ENCODE measurements at places on chromosomes 2 and 18.

- no peak for DNase-seq
Observed at GRCh38 chr2:37091873-37092272, 7.6 kb downstream of the GPATCH11 start.

- DNase-seq: no peak
Observed at GRCh38 chr2:204948822-204949221, 403.5 kb downstream of the PARD3B start.

GRCh38 chr18:70429847-70430500, 141.1 kb downstream of the SOCS6 start:
- DNase-seq: no peak

DNA sequence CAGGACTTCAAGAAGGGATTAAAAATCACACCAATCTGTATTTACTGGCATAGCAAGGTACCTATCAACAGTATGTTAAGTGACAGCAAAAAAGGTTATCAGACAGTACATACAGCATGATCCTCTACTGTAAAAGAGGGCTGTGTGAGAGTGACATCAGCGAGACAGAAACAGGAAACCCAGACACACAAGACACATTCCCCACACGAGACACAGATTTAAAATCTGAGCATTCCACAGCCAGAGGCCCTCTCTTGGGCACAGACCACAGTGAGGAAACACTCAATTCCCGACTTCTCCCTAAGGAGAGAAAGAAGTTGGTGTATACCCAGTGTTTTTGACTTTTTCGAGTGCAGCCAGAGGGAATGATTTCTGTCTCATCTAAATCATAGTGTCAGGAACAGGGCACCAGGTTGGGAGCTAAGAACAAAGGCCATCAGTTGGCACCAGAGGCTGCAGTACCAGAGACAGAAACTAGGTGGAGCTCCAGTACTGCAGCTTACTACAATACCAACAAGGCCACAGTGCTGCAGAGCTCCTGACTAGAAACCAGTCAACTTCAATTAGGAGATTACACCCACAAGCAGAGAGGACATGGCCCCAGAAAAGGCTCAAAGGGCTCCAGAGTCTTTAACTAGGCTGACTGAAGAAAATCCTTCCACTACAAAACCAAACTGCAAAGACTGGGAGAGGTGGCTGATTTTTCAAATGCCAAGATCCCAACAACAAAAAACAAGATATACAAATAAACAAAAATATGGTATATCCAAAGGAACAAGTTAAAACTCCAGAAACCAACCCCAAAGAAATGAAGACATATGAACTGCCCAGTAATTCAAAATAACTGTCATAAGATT, 41.0 kb downstream of the UNC50 start:
- DNase-seq: peak; percentile 87

GRCh38 chr2:176569574-176569973, 300.3 kb downstream of the MTX2 start:
- no peak for DNase-seq

- DNase-seq: no peak
Observed at GRCh38 chr18:21056545-21056944, 55.1 kb downstream of the ROCK1 start.

GRCh38 chr2:164903204-164903603, 52.1 kb downstream of the SLC38A11 start:
- no peak for DNase-seq
